Activated CD4-positive, alpha-beta T cell treated with anti-CD3 and anti-CD28 coated beads for 36 hours (primary cell): ENCODE measurements at places on chromosomes 2 and 18. TPM values are rescaled to one million over a fixed set of nuclear protein-coding genes. Genes with fewer than 3 reads are reported as not detected.

- no peak for DNase-seq
- H3K4me1 ChIP-seq: no peaks in the 10 kb centered on the region
- H3K4me3 ChIP-seq: no peak overlapping the region
- no peaks in the 10 kb centered on the region for H3K36me3 ChIP-seq
- no peak overlapping the region for H3K27ac ChIP-seq
Observed at GRCh38 chr2:213429516-213429915, 145.3 kb downstream of the SPAG16 start.

ZNF407 gene
- 11.4 TPM for total RNA-seq

DNA sequence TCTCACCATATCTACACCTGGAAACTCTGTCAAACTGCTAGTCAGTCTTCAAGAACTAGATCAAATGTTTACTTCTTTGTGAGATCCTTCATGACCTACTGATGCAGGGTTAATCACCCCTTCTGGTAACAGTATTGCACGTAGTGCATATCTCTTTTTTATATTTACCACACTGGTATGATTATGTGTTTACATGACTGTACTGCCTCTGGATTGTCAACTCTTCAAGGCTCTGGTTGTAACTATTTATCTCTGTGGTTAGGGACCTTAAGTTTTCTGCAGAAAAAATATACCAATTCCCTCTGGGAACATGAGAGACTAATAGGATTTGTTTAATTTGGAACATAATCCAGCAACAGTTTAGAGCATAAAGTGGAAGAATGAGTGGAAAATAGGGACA lies 135.5 kb downstream of the PDE1A start:
- H3K27me3 ChIP-seq: peaks cover 3% of the 10 kb centered on the region
- no peak overlapping the region for H3K27ac ChIP-seq
- H3K4me3 ChIP-seq: no peak overlapping the region
- no peaks in the 10 kb centered on the region for H3K36me3 ChIP-seq
- no peaks in the 10 kb centered on the region for H3K4me1 ChIP-seq

DNA sequence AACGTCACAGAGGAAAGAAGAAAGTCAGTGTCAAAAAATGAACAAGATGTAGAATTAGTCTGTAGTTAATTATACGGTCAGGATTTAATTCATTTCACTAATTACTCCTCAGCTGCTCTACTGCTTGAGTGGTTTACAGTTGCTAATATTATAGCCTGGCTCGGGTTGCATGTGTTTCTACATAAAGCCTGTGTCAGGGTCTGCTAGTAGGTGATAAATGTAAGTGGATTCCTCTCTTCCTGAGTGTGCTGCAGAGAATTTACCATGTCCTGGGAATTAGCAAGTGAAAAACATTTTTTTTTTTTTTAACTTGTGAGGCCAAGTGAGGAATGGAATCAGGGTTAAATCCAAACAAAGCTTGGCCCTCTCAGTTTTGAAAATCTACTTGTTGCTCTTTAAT lies 622.6 kb downstream of the EPHA4 start:
- no peak overlapping the region for H3K4me3 ChIP-seq
- H3K27me3 ChIP-seq: no peaks in the 10 kb centered on the region
- H3K27ac ChIP-seq: no peak overlapping the region
- H3K4me1 ChIP-seq: no peaks in the 10 kb centered on the region
- no peak for DNase-seq

GRCh38 chr18:11150271-11150615 lies 874 bp upstream of the PIEZO2 start:
- peaks cover 5% of the 10 kb centered on the region for H3K4me1 ChIP-seq
- H3K36me3 ChIP-seq: no peaks in the 10 kb centered on the region
- no peak overlapping the region for H3K27ac ChIP-seq
- no peak overlapping the region for H3K4me3 ChIP-seq
- DNase-seq: no peak

GCG gene
- total RNA-seq: not detected

CYBRD1 gene
- 0.74 TPM for total RNA-seq

POTEI gene
- not detected for total RNA-seq

GRCh38 chr2:199443589-199444130 lies 14.1 kb downstream of the SATB2 start:
- H3K27ac ChIP-seq: no peak overlapping the region
- no peaks in the 10 kb centered on the region for H3K4me1 ChIP-seq
- no peak overlapping the region for H3K4me3 ChIP-seq
- H3K36me3 ChIP-seq: no peaks in the 10 kb centered on the region
- DNase-seq: no peak
- H3K27me3 ChIP-seq: peaks cover 16% of the 10 kb centered on the region

DNA sequence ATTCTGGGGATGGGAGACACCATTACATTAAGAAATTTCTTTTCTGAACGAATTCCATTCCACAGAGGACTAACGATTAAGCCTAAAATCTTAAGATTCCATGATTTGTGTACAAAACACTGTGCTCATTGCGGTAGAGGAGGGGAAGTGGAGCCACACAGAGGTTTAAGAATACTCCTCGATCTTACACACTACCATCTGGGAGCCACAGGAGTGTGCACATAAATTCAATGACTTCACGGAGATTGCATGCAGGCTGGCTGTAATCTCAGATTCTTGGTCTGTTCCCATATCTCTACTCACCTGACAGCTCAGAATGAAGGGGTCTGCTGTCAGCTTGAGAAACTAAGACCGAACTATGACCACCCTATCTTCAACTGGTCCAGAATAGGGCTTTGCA lies 762 bp downstream of the VPS4B start:
- no peaks in the 10 kb centered on the region for H3K27me3 ChIP-seq
- peaks cover 17% of the 10 kb centered on the region for H3K36me3 ChIP-seq
- peak overlapping the region; percentile 99 for H3K4me3 ChIP-seq
- DNase-seq: no peak
- H3K27ac ChIP-seq: peak overlapping the region; percentile 95

- no peaks in the 10 kb centered on the region for H3K27me3 ChIP-seq
- no peak overlapping the region for H3K4me3 ChIP-seq
- H3K36me3 ChIP-seq: no peaks in the 10 kb centered on the region
- no peak for DNase-seq
- H3K4me1 ChIP-seq: peaks cover 40% of the 10 kb centered on the region
Observed at GRCh38 chr2:84723831-84724230, 157.1 kb downstream of the TRABD2A start.

DNA sequence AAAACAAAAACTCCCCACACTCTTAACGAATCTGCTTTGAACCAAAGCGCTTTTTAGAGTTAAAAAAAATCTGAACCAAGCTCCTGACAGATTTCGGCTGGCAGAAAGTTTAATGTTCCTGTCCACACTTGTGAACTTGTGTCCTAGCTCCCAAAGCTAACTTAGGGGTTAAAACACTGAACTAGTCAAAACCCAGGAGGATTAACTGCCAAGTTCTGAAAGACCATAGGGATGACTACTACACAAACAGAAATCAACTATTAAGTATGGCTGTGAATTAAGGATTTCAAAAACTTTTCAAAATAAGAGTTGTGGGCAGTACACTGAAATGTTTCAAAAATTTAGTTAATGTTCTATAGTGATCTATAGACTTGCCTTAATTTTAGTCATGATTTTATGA lies 26.2 kb upstream of the CDKL4 start:
- no peaks in the 10 kb centered on the region for H3K27me3 ChIP-seq
- no peak overlapping the region for H3K4me3 ChIP-seq
- H3K27ac ChIP-seq: no peak overlapping the region
- H3K4me1 ChIP-seq: peaks cover 8% of the 10 kb centered on the region

OXER1 gene
- 0.14 TPM for total RNA-seq

GRCh38 chr2:42060718-42061619 lies 13.1 kb downstream of the PKDCC start:
- DNase-seq: no peak
- H3K4me1 ChIP-seq: no peaks in the 10 kb centered on the region
- H3K4me3 ChIP-seq: no peak overlapping the region
- H3K36me3 ChIP-seq: no peaks in the 10 kb centered on the region
- peaks cover 8% of the 10 kb centered on the region for H3K27me3 ChIP-seq

MYO5B gene
- total RNA-seq: 0.23 TPM

- peaks cover 38% of the 10 kb centered on the region for H3K27me3 ChIP-seq
- DNase-seq: no peak
- no peak overlapping the region for H3K27ac ChIP-seq
- no peak overlapping the region for H3K4me3 ChIP-seq
- H3K4me1 ChIP-seq: peaks cover 27% of the 10 kb centered on the region
- H3K36me3 ChIP-seq: no peaks in the 10 kb centered on the region
Observed at GRCh38 chr2:38039121-38039910, 36.6 kb downstream of the CYP1B1 start.

DNA sequence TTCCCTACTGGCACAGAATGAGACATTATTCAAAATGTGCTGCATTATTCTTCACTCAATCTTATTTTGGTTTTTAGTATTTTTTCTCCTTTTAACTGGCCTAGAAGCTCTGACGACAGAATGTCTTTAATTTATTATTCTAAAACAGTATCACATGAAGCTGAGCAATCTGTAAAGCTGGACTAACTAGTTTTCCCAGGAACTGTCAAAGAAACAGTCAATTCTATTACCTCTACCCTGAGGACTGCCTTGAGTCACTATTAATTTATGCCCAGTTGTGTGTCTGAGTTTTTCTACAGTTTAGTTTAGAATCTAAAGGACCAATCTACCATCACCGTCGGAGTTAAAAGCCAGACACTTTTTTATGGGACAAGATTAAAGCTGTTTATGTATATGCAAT lies 31.6 kb downstream of the MBD2 start:
- no peaks in the 10 kb centered on the region for H3K27me3 ChIP-seq
- H3K4me1 ChIP-seq: peaks cover 8% of the 10 kb centered on the region
- no peak for DNase-seq
- H3K36me3 ChIP-seq: peaks cover 18% of the 10 kb centered on the region
- H3K4me3 ChIP-seq: no peak overlapping the region
- H3K27ac ChIP-seq: no peak overlapping the region

GRCh38 chr2:196750977-196751631 lies 48.4 kb downstream of the GTF3C3 start:
- DNase-seq: peak; percentile 82
- H3K36me3 ChIP-seq: peaks cover 5% of the 10 kb centered on the region
- no peaks in the 10 kb centered on the region for H3K27me3 ChIP-seq
- H3K4me1 ChIP-seq: peaks cover 7% of the 10 kb centered on the region
- no peak overlapping the region for H3K27ac ChIP-seq

DNA sequence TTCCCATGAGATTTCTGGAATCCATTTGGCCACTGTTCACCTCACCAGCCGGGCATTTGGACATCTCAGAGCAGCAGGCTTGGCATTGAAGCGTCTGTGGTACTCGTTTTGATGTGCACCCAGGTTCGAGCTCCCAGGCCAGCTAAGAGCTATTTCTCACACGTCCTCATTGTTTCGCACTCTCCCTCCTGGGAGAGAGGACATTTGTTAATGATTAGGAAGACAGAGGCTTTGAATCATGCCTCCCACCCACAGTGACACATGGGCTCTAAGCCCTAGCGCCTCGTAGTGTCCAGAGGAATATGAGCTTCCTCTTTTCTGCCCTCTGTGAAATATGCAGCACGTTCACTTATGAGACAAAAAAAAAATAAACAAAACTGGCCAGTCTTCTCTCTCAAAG lies 361.8 kb downstream of the RND3 start:
- DNase-seq: no peak
- H3K27me3 ChIP-seq: no peaks in the 10 kb centered on the region
- H3K36me3 ChIP-seq: no peaks in the 10 kb centered on the region
- no peak overlapping the region for H3K27ac ChIP-seq
- H3K4me1 ChIP-seq: no peaks in the 10 kb centered on the region
